Bronchial epithelial cell (primary cell): ENCODE measurements at places on chromosomes 12 and 14.

GRCh38 chr12:75710361-75711069 is 199.1 kb upstream of the KRR1 start:
- DNase-seq: no peak

DNA sequence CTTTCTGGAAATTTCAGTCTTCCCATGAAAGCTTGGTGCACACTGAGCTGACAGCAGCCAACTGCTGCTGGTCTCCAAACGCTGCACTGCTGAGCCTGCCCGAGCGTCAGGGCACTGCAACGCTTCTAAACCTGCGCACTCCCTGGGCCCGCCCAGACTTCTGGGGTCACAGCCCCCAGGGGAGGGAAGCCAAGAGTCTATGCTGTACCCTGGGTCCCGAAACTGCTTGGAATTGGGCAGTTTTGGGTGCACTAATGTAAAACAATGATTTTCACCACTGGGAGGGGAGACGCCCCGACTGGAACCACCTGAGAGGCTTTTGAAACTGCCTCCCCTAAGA is 32.0 kb downstream of the CCDC92 start:
- no peak for DNase-seq

DNA sequence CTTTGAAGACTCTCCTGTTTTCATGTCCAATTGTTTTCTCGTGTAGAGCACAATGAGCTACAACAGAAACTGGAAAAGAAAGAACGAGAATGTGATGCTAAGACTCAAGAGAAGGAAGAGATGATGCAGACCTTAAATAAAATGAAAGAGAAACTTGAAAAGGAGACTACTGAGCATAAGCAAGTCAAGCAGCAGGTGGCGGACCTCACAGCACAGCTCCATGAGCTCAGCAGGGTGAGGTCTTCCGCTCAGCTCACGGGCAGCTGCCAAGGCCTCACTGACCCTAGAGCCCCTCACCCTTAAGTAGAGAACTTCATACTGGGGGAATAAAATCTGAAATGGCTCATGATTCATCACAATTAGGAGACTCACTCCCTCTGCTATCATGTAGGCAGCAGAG is 134.7 kb downstream of the GPR135 start:
- DNase-seq: no peak

DNA sequence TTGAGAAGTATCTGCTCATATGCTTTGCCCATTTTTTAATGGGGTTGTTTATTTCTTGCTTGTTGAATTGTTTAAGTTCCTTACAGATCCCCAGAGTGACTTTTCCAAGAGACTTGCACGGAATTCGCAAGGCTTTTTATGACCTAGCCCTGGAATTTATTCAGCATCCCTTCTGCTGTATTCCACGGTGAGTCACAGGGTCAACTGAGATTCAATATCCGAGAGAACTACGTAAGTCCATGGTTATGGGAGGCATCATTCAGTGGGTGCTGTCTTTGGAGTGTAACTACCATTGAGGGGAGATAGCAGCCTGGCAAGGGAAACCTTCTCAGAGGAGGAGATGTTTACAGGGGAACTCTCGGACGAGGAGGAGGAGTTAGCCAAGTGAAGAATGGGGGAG is 20.9 kb upstream of the GPRC5A start:
- peak; percentile 92 for DNase-seq

GRCh38 chr12:29614694-29615325 is 117.3 kb upstream of the OVCH1 start:
- no peak for DNase-seq

- no peak for DNase-seq
These were observed 45.1 kb downstream of the SSH1 start for GRCh38 chr12:108812324-108812723.

DNA sequence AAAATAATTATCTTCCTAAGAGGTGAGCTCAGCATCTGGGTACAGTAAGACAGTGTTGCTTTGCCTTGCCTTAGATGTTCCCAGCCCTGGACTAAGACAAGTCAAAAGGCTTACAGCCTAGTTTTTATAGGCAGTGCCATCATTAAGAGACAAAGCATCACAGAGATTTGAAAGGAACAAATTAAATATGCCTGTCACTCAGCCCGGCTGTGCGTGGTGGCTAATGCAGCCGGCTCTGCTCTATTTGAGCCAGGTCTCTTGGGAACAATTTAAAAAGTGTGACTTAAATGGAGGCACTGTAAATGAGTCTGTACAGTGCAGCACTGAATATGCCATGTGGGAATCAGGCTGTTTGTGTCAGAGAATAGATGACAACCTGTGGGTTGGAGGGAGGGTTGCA is 1687.4 kb upstream of the FLRT2 start:
- DNase-seq: no peak

DNA sequence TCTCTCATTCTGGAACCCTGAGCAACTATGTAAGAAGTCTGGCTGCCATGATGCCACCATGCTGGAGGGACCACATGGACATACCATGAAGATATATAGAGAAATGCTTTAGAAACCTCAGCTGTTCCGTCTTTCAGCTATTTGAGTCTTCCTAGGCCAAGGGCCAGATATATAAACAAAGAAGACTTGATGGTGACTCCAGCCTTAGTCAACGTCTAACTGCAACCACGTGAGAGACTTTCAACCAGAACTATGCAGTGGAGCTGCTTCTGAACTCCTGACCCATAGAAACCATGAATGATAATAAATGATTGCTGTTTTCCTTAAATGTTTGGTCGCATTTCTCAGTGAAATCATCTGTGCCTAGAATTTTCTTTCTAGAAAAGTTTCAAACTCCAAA is 20.0 kb upstream of the KITLG start:
- DNase-seq: peak; percentile 84

GRCh38 chr12:25054783-25055144 is 105.9 kb upstream of the BCAT1 start:
- peak; percentile 90 for DNase-seq

DNA sequence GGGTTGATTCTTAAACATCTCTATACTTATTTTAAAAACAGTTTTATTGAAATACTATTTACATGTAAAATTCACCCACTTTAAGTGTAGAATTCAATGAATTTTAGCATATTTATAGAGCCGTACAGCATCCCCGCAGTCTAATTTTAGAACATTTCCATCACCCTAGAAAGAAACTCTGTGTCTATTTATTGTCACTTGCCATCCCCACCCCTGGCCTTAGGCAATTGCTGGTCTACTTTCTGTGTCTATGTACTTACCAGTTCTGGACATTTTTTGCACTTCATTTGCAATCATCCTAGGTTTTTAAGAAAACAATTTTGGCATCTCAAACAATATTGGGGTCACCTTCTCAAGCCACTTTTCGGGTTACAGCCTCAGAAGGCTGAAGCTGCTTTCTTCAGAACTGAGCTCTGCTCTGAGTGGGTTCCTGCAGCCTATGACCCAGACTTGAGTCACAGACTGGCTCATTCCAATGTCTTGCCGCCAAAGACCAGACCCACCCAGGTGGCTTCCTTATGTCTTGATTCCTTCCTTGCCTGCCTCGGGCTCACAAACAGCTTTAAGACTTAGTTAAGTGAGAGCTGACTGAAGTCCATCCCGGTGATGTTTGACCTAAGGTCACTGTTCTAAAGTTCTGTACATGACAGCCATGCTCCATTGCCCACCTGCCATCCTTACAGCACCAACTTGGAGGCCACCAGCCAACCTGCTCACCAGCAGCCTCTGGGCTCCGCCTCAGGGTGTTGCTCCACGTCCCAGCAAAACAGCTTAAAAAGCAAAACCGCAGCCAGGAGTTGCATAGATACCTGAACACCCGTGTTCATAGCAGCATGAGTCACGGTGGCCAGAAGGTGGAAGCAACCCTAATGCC is 131.5 kb downstream of the CHST11 start:
- DNase-seq: peak; percentile 96

DNA sequence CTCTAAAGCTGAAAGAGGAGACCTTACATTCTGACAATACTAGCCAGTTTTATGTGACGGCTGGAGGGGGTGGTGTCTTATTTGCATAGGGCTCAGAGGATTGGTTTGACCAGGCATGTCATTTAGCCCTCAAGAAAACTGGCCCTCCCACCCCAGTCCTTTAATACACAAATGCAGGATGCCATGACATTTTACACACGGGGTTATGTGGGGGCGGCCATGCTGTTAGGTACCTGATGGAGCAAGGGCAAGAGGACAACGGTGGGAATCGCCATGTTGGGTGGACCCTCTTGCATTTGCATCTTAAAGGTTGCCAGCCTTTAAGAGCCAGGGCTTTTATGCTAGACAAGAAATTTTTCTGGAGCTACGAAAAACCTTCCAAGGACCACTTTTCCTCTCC is 23.3 kb downstream of the MDM2 start:
- DNase-seq: no peak

- DNase-seq: no peak
These were observed 365.5 kb downstream of the ETNK1 start for GRCh38 chr12:22990501-22990900.

DNA sequence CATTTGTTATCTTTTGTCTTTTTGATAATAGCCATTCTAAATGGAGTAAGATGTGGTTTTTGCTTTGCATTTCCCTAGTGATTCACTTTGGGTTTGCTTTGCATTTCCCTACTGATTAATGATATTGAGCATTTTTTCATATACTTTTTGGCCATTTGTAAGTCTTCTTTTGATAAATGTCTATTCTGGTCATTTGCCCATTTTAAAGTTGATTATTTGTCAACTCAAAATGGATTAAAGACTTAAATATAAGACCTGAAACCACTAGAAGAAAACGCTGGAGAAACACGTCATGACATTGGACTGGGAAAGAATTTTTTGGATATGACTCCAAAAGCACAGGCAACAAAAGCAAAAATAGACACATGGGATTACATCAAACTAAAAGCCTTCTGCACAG is 148.0 kb downstream of the APAF1 start:
- DNase-seq: no peak

- peak; percentile 51 for DNase-seq
These were observed 115.8 kb downstream of the DAD1 start for GRCh38 chr14:22472935-22473854.

DNA sequence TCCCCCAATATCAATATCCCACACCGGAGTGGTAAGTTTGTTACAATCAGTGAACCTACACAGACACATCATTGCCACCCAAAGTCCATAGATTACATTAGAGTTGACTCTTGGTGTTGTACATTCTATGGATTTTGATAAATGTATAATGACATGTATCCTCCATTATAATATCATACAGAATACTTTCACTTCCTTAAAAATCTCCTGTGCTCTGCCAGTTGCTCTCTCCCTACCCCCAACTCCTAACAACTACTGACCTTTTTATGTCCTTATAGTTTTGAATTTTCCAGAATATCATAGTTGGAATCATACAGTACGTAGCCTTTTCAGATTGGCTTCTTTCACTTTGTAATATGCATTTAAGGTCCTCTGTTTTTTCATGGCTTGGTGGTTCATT is 48.4 kb downstream of the SLC4A8 start:
- no peak for DNase-seq

DNA sequence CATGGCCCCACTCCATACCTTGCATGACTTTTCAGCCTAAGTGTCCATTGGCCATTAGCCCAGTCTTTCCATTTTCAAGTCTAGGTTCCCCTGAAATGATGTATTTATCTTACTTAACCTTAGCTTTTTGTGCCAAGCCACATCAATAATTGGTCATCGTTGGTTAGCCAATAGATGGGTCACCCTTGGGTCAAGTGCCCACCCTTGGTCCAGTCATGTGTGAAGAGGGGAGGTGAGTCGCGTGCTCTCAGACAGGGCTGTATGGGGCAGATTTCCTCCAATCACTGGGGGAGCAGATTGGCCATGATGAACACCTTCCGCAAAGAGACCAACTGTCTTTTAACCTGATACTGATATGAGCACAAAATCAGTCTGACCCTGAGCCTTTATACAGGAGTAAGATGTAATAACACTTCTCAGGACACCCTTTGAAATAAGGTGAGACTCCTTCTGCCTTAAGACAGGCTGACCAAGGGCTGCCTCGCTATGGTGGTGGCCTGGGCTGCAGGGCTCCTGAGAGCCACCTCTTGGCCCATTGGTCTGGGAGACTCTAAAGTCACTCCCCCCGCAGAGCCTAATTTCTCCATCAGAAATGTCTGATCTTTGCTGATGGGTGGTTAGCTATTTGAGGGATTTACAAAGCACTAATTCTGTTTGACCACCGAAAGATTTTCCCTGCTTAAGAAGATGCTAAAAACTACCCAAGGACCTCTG is 143.2 kb downstream of the ZFP36L1 start:
- no peak for DNase-seq

GRCh38 chr14:37150414-37150813 is 22.0 kb downstream of the SLC25A21 start:
- DNase-seq: peak; percentile 56
